ENCODE measurements at places on chromosomes 7 and 10. TPM values are rescaled to one million over a fixed set of nuclear protein-coding genes. Genes with fewer than 3 reads are reported as not detected.

DNA sequence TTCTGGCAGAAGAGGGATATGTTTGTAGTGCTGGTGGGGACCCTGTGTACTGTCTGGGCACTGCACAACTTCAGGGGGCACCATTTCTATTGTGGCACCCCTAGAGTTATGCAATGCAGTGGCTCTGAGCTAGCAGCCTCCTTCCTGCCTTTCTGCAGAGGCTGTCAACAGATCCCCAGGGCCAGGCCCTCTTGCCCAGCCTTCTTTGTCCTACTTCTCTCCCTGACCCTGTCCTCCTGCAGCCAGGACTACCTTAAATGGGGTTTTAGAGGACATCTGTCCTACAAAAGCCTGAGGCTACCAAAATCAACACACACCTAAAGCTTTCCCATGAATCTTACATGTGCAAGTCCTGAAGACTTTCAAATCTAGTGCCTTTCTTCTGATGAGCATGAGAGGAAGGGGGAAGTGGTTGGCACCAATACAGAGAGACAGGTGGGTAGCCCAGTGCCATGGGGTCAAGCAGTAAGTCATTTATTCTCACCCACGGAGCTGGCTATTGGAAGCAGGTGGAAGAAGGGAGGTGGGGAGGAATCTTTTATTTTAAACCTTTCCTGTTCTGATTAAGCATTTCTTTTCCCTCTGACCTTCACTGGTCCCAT lies 2.4 kb downstream of the SPOCK2 start:
- no peak for DNase-seq

- DNase-seq: no peak
Observed at GRCh38 chr7:94277236-94277635, 117.5 kb upstream of the COL1A2 start.

Gene SEC31B
- 70.3 TPM for total RNA-seq

Gene ATP6V0A4
- total RNA-seq: not detected

Gene GPR26
- total RNA-seq: not detected

Gene SFTPA1
- not detected for total RNA-seq

GRCh38 chr7:139953229-139953628 lies 109.5 kb downstream of the PARP12 start:
- no peak for DNase-seq

Gene NUTM2B
- total RNA-seq: 1.7 TPM

DNA sequence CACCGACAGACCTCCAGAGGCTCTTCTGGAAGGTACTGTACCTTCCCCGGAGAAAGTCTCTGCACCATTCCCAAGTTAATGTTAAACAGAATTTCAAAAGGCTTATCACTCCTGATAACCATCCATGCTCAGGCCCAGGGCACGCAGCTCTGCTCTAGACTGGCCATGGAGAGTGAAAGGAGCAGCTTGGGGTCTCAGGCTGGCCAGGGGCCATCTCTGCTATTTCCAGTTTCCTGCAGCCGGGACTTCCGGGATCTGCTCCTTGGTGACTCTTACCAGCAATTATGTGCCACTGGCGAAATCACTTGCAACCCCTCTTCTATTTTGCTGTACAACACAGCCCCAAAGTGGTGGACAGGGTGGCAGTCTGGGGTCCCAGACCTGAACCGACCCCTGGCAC lies 6.0 kb downstream of the CLDN15 start:
- no peak for DNase-seq

Gene SFTPD
- total RNA-seq: not detected

DNA sequence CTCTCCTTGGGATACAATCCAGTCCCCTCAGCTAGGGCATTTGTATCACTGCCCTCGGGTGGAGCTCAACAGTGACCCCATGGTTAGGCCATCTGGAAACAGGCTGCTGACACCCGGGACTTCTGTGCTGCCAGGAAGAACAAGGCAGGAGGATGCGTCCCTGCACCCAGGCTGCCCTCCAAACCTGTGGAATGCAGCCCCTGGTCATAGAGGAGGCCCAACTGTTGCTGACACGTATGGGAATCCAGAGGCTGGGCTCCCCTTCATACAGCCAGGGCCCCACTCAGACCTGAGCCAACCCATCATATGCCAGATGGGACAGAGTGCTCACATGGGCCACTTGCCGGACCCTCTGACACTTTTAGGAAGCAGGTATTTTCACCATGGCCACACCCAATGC lies 45.5 kb upstream of the SRGN start:
- DNase-seq: no peak

Measured in T-helper 17 cell (primary cell).